NCI-H1105 treated with DMSO at 0.1 percent for 48 hours (cell line): ENCODE measurements at places on chromosomes 7 and 10.

DNA sequence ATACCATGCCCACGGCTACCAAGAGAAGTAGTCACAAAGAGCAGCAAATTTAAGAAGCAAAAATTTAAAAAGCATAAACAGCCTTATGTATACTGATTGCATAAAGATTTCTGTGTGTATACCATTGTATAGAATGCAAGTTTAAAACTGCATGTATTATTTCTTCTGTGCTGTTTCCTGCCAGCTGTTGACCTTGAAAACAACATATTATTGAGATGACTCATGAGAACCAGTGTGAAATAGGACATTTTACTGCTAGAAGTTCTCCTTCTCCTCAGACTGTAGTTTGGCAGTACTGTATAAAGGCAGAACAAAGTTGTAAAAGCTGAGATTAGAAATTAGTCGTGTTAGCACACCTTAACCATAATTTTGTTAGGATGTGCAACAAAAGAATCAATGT, 42.3 kb upstream of the SGCE start:
- no peak for DNase-seq

DNA sequence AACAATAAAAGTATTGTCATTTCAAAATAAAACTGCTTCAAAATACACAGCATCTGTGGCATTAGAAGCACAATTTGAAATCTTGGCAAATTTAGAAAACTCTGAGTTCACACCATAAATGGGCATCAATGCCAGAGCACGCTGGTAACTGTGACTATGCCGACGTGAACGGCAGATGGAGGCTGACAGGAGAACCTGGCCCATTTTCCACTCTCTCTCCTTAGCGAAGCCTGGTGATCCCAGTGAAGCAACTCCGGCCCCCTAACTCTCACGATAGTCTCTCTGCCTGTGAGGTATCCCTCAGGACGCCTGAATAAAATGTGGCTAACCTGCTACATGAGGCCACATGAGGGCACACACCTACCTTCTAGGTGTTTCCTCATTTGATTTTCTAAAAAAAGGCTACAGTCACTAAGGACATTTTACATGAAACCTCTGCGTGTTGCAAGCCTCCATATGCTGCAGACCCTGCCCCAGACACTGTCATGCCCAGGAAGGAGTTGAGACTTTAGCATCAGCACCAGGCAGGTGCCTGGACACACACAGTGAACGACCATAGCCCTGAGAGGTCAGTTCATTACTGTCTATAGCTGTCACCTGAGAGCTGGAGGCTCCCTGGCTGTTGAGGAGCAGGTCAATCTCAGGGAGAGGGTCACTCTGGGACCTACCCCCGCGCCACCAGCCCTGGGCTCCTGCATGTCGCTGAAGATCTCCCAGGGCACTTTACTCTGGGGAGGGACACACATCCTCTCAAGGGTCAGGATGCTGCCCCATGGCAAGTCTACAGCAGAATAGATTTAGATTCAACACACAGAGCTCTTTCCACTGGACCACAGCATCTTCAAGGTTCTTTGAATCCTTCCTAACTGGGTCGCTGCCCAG, 62.9 kb upstream of the CAMK2B start:
- DNase-seq, result no peak

- DNase-seq, result no peak
These were observed 6.0 kb upstream of the DAGLB start for GRCh38 chr7:6453734-6454133.

DNA sequence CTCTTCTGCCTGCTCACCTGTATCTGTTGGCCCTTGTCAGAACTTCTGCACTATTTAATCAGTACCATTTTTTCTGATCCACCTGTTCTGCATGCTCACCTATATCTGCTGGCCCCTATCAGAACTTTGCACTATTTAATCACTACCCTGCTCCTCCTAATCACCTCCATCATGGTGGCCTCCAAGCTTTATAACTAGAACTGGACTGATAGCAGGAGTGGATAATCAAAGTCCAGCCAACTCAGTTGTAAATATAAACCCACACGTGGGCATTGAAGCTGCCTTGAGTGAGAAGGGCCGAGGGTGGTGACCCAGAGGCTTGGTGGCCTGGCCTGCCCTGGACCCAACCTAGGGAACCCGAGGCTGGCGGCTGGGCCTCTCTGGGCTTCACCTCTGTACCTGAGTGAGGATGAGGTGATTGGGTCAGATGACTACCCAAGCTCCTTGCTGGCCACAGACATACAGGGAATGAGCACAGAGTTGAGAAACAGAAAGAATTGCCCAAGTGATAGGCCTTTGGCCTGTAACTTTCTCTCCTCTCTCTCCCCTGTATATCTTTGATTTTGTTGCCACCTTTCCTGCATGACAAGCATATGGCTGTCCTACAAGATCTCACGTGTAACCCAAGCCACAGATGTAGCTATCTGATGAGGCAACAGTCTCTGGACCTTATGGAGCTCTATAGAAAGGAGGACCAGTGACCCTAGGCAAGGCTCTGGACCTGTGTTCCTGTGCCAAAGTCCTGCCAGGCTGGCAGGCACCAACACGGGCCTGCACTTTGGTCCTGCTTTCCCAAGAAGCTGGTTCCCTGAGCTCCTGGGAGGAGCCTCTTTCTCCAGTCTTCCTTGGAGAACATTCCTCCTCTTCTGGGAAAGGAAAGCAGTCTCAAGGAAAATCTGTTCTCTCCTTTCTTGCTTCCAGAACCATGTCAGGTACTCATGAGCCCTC, 23.4 kb upstream of the FAM3C start:
- no peak for DNase-seq

- no peak for DNase-seq
These were observed 90.3 kb downstream of the CCNY start for GRCh38 chr10:35426657-35427056.

- no peak for DNase-seq
These were observed 694.5 kb upstream of the PCDH15 start for GRCh38 chr10:55495555-55495954.

GRCh38 chr10:44183667-44184632, 200.9 kb downstream of the CXCL12 start:
- DNase-seq, result no peak

- DNase-seq, result no peak
These were observed 230.3 kb downstream of the PTPRN2 start for GRCh38 chr7:158357106-158357897.

DNA sequence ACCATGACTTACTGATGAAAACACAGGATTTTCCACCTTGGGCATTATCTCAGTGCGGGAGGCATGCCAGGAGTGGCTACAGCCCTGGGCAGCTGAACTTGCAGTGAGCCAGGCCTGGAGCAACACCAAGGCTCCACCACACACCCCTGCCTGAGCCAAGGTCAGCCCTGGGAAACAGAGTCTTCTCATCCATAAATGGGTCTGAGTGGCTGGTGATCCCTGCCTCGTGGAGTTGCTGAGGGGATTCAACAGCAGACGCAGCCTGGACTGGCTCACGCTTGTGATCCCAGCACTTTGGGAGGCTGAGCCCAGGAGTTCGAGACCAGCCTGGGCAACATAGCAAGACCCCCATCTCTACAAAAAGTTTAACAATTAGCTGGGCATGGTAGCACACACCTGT, 32.2 kb downstream of the SPOCK2 start:
- DNase-seq, result no peak

- no peak for DNase-seq
These were observed 130.6 kb upstream of the CAV2 start for GRCh38 chr7:116368965-116369364.

DNA sequence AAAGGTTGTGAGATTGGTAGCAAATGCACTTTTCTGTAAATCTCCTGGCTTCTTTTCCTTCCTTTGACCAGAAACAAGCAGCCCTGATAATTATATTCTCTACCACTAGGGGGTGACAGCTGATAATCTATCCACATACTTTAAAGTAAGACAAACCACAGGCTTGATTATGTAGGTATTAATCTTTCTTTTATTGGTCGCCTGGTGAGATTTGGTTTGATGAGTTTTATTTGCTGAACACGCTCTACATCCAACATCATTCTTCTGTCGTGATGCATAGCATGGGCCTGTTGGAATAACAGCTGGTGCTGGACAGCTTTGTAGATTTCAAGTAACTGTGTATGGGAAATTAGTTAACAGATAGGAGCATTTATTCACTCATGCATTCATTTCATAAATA, 63.5 kb downstream of the ZNF365 start:
- peak; percentile 21 for DNase-seq

DNA sequence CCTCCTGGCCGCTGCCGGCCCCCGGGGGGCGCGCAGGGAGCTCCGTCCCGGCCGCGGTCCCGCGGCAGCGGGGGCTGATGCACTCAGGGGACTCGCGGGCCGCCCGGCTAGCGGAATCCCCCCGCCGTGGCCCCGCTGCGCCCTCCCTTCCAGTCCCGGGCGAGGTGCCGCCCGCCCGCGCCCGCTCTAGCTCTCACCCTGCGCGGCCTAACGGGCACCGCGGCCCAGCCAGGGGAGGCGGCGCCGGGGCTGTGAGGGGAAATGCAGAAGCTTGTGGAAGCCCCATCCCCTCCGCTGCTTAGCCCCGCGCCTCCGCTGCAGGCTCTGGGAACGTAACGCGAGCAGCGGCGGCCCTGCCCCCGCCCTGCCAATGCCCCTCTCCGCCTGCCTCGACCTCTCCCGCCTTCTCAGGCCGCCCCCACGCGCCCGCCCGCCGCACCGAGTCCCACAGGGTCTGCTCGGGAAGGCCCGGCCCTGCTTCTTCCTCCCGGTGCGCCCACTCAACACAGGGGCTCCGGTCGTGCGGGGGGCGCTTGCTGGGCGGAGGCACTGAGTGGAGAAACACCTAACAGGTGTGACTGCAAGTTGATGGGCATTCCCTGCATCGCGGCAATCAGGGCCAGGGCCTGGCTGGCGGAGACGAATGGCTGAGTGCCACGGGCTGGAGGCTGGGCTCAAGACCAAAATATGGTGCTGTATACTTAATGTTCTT, 384 bp upstream of the TMEM229A start:
- peak; percentile 59 for DNase-seq

DNA sequence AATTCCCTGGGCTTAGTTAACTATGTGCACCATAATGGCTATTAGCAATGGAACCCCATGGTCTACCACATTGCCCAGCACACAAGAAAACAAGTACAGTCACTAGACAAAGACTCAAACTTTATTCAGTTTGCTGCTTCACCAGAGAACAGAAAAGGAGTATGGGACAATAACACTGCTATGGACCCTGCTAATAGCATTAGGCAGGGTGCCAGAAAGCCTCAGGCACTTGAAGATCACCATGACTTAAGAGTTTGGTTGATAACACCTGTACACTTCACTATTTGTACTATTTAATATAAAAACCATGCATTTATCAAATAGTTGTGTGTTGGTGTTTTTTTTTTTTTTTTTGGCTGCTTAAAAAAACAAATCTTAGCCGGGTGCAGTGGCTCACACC, 159.6 kb downstream of the KMT2E start:
- peak; percentile 51 for DNase-seq

DNA sequence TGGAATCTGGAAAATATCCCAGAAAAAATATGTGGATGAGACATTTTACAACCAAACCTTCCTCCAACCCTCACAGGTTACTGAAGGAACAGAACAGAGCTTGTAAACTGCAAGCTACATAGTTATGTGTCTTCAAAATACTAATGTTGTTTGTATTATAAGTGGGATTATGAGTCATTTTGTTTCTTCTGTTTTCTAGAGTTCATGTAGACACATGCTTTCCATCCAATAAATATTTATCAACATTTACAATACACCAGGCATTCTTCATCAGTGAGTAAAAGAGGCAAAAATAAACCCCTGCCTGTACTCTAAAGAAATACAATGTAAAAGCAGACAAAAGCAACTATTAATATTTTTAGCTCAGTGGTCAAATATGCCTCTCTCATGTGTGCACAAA, 38.0 kb upstream of the TES start:
- no peak for DNase-seq

GRCh38 chr7:116521046-116521664, 3.7 kb upstream of the CAV1 start:
- DNase-seq, result no peak
